ENCODE measurements at places on chromosomes 1 and 21.

- DNase-seq: no peak
Measured at GRCh38 chr1:56501888-56502287, 77.5 kb downstream of the PLPP3 start.

DNA sequence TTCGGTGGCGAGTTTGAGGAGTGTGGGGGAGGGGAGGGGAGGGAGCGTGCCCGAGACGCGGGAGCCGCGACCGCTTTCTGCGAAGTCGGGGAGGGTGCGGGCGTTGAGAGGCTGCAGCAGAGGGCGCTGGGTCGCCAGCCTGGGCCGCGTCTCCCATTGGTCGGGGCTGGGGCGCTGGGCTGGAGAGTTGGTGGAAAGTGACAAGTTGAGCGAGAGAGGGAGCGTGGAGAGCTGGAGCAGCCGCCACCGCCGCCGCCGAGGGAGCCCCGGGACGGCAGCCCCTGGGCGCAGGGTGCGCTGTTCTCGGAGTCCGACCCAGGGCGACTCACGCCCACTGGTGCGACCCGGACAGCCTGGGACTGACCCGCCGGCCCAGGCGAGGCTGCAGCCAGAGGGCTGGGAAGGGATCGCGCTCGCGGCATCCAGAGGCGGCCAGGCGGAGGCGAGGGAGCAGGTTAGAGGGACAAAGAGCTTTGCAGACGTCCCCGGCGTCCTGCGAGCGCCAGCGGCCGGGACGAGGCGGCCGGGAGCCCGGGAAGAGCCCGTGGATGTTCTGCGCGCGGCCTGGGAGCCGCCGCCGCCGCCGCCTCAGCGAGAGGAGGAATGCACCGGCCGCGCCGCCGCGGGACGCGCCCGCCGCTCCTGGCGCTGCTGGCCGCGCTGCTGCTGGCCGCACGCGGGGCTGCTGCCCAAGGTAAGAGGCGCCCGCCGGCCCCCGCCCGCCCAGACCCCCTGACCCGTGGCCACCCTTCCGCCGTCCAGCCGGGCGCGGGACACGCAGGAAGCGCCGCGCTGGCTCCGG is at the start of gene ROR1:
Gene ROR1 (plus strand): TSS at position 203 of the 802 bp plus-strand sequence.
- DNase-seq: peak; percentile 67

- DNase-seq: no peak
Measured at GRCh38 chr1:246226041-246226440, 281.0 kb downstream of the SMYD3 start.

DNA sequence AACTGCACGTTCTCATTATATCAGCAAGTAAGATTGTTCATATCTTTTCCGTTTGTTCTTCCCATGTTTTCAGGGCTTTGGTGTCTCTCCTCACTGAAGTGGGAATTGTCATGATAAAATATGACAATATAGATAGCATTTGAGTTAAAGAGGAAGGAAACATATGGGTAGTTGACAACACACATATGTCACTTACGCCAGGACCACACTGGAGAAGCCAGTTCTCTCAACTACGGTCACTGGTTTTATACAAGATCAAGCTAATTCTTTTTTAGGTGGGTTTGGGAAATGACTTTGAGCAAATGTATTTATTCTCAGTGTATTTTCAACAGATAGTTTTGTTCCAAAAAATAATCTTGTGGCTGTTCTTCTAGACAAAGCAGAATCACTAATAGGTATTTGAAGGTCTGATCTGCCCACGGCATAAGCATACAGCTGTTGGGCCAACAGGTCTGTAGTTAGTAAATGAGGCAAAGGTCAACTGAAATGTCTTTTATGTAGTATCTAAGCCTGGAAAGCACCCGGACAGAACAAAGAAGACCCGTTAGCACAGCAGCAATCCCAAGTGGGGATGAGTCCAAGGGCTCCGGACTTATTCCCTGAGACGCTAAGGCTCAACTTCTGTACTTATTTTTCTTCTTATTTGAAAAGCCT is 433.6 kb upstream of the ZP4 start:
- no peak for DNase-seq

GRCh38 chr1:27513528-27513927 is 23.6 kb upstream of the WASF2 start:
- DNase-seq: no peak

- DNase-seq: no peak
Measured at GRCh38 chr1:86197206-86197855, 40.8 kb upstream of the COL24A1 start.

GRCh38 chr1:78333502-78333901 is 157.3 kb upstream of the PTGFR start:
- DNase-seq: no peak

DNA sequence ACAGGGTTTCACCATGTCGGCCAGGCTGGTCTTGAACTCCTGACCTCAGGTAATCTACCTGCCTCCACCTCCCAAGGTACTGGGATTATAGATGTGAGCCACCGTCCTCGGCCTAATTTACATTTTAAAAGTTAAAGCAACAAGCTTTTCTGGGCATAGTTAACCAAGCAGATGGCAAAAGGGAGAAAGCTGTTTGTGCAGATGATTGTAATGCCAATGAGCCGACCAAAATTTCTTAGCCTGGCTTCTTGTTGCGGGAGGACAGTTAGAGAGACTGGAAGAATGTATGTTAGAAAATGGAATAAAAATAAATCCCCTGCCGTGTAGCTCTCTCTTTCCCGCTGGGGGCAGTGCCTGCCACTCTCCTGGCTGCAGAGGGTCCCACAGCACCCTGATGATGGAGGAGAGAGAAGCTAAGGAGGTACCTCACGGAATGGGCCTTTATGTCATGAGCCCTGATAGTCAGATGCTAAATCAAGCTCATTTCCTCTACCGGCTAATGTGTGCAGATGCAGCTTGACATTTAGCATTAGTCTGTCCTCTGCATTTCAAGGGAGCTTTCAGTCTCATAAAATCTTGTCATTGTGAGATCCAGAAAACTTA is 87.2 kb downstream of the HHAT start:
- DNase-seq: no peak

- no peak for DNase-seq
Measured at GRCh38 chr21:34343347-34343746, 20.5 kb upstream of the KCNE2 start.

GRCh38 chr1:145425436-145426029 is at the start of gene NBPF20:
Gene NBPF20, minus strand, starts transcription at chr1:145425603. Its CDS starts 20,331 bp downstream, at chr1:145405272.
- peak; percentile 80 for DNase-seq

DNA sequence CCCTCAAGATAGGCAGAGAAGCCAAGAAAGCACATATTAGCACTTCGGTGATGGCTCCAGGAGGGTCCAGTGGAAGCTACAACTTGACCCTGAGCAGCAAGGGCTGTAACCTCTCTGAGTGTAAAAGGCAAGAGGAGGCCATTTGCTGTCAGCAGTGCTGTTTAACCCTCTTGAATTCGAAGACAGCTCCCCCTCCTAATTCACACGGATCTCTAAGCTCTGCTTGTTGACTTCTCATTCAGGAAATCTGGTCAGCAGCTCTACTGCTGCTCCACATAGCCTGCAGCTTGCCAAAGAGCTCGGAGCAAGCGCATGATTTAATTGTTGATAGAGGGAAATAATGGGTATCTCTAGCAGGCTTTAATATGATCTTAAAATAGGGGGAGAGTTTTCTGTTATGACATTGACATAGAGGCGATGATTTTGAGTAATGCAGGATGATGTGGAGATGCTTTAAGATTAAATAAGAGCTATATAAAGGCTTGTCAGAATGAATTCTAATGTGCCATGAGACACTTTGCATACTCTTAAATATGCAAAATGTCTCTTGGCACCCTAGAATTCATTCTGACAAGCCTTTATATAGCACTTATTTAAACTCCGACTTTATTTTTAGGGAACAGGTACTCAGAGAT is 79.4 kb upstream of the USH2A start:
- DNase-seq: no peak

DNA sequence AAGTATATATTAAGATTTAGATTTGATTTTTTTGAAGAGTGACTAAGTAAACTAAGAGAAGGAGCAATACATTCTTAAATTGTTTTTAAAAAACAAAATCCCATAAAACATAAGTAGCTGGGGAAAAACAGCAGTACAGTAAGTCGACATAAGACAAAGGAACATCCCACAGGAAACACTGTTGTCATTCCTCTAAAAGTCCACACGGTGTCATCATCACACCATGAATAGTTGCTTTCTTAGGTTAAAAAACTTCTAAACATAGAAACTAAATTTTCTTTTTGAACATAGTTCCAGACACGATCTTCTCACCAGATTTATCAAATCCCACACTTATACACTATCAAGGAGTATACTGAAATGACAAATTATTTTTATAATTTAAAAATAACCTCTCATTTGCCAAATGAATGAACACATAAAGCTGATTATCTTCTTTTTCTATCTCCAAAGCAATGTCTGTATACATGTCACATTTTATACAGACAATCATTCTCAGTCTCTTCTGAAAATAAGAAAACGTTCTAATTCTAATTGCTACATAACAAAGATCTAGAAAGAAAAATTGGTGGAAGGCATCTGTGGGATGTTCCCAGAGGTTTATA is 15.8 kb downstream of the ODF2L start:
- DNase-seq: no peak

DNA sequence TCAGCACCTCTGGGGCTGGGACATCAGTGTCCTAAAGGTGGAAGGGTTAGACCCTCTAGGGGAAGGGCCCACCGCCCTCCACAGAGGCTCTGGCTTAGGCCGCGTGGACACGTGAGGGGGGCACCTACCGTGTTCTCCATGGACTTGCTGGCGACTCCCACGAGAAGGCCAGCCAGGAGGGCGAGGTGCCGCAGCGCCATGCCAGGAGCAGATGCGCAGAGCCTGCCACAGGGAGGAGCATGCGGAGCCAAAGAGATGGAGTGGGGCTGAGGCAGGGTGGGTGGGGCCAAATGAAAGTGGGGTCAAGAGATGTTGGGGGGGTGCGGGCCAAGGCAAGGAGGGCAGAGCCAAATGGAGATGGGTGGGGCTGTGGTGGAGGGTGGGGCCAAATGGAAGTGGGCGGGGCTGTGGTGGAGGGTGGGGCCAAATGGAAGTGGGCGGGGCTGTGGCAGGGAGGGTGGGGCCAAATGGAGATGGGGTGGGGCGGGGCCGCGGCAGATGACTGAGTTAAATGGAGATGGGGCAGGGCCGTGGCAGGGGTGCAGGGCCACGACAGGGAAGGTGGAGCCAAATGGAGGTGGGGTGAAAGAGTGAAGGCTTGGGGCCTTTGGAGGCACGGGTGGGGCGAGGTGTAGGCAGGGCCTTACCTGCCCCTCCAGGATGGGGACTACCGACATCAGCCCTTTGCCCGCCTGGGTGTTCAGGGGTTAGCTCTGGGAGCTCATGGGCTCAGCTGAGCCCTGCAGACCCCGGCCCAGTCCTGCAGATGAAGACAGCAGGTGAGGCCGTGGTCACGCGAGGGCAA is 17.4 kb upstream of the RNF223 start:
- peak; percentile 29 for DNase-seq

- no peak for DNase-seq
Measured at GRCh38 chr1:240486611-240487010, 125.3 kb downstream of the GREM2 start.

GRCh38 chr1:151710187-151710840 is 6.3 kb downstream of the CELF3 start:
- DNase-seq: no peak

All from activated naive CD8-positive, alpha-beta T cell treated with anti-CD3 and anti-CD28 coated beads, Interleukin-2, amount 10 ng/mL, durations not matched to agents 7 days and 5 days (primary cell).